NCI-H82 (cell line): ENCODE measurements at places on chromosomes 16 and 17.

- DNase-seq, result peak; percentile 84
Measured at GRCh38 chr17:58577696-58578095, 63.3 kb upstream of the MTMR4 start.

- DNase-seq, result no peak
Measured at GRCh38 chr17:43412166-43412565, 13.4 kb downstream of the ARL4D start.

- DNase-seq, result no peak
Measured at GRCh38 chr16:46817961-46818360, 13.0 kb downstream of the C16orf87 start.

- DNase-seq, result no peak
Measured at GRCh38 chr17:29514792-29515191, 52.0 kb downstream of the ABHD15 start.

GRCh38 chr17:44768505-44769142 lies 9.8 kb downstream of the ADAM11 start:
- DNase-seq, result no peak

- DNase-seq, result no peak
Measured at GRCh38 chr16:931626-932500, 38.9 kb downstream of the LMF1 start.

GRCh38 chr17:79997011-79997660 lies 38.5 kb downstream of the TBC1D16 start:
- no peak for DNase-seq

DNA sequence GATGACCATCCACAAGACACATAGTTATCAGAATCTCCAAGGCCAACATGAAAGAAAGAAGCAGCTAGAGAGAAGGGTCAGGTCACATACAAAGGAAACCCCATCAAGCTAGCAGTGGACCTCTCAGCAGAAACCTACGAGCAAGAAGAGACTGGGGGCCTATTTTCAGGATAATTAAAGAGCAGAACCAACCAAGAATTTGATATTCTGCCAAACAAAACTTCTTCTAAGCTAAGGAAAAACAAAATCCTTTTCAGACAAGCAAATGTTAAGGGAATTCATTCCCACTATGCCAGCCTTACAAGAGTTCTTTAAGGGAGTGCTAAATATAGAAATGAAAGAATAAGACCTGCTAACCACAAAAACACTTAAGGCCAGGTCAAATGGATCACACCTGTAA lies 47.8 kb downstream of the ITFG1 start:
- no peak for DNase-seq

- no peak for DNase-seq
Measured at GRCh38 chr16:11280616-11281522, at the start of gene PRM1. PRM1 (minus strand) TSS chr16:11281330; CDS start chr16:11281238, 92 bp downstream.

DNA sequence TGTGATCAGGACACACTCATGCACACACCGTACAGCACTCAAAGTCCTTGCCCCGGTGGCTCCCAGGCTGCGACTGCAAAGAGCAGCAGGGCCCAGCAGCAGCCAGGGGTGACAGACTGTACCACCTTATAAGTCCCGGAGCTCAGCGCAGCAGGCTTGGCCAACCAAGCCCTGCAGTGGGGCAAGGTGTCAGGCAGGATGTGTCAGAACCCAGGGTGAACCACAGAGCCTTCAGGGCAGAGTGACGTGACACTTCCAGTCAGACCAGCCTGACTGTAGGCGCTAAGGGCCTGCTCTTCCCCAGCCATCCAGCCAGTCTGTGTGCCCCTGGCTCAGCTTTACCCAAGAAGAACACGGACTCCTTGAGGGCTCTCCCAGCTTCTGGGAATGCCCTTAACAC lies 204.1 kb downstream of the COPRS start:
- DNase-seq, result no peak

DNA sequence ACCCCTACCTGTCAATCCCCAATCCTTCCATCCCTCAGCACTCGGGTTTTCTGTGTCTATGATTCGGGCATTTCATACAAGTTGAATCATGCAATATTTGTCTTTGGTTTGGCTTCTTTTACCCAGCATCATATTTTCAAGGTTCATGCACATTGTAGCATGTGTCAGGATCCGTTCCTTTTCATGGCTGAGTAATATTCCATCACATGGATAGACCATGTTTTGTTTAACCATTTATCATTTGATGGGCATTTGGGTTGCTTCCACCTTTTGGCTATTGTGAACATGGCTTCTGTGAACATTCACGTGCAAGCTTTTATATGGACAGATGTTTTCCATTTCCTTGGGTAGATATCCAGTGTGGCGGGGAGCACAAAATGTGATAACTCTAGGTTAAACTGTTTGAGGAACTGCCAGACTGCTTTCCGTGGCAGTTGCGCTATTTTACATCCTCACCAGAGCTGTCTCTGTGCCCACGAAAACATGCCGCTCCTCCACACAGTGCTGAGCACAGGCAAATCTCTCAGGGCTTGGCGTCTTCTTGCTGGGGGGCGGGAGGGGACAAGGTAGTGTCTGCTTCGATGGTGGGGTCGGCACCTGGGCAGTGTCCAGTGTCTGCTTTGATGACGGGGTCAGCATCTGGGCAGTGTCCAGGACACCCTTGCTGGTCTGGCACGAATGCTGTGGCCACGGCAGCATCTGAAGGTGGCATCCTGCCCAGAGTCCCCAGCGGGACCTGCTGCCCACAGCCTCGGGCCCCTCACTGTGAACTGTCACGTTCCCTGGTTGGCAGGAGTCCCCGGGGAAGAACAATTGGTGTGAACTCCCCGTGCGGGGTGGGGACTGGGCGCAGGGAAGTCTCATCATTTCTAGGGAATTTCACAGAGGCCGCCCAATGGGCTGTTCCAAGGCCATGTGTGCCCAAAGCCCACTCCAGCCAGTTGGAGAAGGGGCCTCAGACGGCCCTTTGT lies 32.4 kb upstream of the JPH3 start:
- no peak for DNase-seq

GRCh38 chr17:41486809-41487530 lies 2.7 kb downstream of the KRT36 start:
- DNase-seq, result peak; percentile 37

DNA sequence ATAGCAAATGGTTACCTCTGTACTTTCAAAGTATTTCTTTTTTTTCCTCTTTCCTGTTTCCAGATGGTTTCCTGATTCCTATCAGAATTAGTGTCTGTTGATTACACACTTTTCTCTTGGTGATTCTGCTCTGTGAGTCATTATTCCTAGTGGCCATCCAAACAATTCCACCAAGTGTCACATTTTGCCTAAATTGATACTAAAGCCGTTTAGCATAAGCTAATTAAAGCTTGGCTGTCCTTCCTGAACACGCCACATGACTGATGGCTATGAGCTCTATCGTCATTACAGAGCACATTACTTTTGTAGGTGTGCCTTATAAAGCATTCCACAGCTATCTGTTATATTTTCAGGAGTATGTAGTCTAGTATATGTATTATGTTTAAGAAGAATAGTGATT lies 671.2 kb downstream of the CDH8 start:
- peak; percentile 87 for DNase-seq

DNA sequence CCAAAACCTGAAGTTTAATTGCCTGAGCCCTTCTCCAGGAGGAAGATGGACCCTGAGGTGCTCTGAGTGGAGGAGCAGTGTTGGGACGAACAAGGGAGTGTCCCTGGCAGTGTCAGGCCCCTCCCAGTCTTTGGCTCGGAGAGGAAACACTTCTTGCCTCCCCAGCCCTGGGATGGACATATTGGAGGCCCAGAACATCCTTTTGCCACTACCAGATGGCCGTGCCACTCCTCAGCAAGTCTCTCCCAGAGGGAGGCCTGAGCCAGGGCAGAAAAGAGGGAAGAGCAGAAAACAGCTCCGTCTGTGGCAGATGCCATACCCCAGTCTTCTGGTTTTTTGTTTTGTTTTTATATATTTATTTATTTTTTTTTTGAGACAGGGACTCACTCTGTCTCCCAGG lies 91.5 kb upstream of the CRHR1 start:
- DNase-seq, result no peak

DNA sequence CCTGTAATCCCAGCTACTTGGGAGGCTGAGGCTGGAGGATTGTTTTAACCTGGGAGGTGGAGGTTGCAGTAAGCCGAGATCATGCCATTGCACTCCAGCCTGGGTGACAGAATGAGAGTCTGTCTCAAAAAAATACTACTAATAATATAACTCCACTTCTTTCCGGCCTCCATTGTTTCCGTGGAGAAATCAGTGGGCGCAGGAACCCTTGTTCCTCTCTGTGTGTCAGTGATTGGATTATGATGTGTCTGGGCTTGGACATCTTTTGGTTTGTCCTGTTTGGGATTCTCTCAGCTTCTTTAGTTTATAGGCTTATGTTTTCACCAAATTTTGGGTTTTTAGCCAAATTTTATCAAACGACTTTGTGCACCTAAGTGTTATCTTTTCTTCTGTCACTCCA lies 36.8 kb downstream of the ACSF3 start:
- no peak for DNase-seq

DNA sequence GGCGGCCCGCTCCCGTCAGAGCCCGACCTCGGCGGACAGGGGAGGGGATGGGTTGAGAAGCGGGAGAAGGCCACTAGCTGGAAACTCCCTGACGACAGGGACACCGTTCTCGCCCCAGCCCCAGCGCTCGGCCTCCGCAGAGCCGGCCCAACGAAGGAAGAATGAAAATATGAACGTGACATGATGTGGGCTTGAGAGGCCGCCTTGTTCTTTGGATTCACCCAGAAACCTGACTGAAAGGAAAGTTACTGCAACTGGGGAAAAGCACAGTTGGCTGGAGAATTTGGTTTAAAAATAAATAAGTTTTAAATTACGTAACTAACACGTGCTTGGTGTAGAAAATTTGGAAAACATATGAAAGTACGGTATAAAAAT lies 21.1 kb downstream of the NPTX1 start:
- no peak for DNase-seq

DNA sequence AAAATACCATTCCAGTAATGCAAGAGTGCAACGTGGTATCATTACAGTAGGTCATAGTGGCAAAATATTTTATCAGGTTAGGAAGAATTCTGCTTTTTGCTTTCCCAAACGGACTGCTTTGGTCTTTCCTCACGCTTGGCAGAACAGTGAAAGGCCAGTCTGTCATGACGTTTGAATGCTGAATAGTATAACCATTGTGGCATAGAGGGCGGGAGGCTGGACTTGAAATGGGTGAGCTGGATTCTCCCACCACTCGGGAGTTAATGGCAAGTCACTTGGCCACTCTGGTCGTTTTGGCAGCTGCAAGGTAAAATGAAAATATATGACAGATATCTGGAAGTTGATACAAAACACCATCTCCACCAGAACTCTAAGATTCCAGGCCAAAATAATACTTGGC lies 391.2 kb downstream of the MAF start:
- no peak for DNase-seq

- DNase-seq, result no peak
Measured at GRCh38 chr17:2002767-2003329, 22.3 kb downstream of the RTN4RL1 start.

DNA sequence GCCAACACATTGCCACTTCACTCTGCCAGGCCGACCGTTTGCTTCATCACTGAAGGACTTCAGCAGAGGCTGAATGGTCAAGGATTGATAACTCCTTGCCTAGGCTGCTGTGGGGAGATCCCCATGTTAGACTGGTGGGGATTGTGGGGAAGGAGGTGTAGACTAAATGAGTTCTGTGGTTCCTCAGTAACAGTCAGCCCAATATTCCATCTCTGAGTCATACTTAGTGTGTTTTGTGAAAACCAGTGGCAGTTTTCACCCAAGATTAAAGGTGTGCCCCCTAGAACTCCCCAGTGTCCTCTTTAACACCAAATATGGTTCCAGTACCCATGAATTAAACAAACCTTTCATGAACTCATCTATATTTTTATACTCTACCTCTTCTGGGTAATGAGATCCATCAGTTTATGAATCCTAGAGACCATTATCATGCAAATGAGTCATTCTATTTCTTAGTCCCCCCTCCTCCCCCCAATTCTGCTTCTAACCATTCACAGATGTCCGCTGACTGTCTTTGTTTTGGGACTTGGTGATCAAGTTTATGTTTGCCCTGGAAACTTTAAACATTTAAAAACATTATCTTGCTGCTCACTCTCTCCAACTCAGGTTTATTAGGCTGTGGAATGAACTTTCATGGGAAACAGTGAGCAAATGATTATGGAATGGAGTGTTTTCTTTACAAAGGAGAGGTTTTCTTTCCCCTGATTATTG lies 66.8 kb upstream of the GAS7 start:
- DNase-seq, result no peak

DNA sequence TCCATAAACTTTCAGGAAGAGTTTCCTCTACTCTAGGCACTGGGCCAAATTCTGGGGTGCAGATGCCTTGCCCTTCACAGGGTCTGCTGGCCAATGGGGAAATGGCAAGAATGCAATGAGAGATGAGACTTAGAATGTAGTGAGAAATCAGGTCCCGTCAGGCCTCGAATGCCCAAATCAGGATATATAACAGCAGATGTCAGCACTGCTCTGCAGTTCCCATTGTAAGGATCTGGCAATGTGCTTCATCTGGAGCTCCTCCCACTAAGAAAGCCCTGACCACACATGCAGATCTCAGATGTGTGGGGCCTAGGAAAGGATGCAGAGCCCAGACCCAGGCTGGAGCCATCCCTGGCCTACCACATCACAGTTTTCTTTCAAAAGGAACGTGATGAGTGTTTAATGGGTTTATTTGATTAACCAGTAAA lies 13.9 kb upstream of the LPCAT2 start:
- DNase-seq, result peak; percentile 53

DNA sequence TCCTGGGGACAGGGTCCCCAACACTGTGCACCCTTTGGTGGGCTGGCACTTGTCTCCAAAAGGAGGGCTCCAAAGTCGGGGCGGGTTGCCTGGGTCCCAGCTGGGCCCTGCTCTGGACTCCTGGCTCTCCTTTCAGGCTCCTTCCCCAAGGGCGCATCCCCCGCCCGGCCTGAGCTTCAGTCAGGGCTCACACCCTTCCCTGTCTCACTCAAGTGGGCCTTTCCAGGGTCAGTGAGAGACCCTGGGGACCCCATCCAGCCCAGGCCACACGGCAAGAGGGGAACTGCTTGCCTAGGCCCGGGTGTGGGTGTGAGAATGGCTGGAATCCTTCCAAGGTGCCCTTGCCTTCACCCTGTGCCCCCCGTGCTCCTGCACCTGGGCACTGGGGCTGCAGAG lies 41.8 kb upstream of the SLC38A10 start:
- DNase-seq, result no peak

GRCh38 chr17:11608396-11608795 lies 10.1 kb downstream of the DNAH9 start:
- no peak for DNase-seq

DNA sequence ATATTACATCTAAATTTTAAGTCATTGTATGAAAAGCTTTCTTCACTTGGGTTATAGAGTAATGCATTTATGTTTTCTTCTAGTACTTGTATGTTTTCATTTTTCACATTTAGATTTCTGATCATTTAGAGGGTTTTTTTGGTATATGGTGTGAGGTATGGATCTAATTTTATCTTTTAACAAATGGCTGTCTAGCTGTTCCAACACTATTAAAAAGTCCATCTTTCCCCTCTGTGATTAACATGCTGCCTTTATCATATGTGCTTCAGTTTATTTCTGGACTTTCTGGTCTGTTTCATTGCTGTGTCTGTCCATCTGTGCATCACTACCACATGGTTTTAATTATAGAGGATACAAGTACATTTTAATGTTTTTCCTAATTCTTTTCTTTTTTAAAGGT lies 163.8 kb downstream of the MYO1D start:
- DNase-seq, result no peak

GRCh38 chr17:77565166-77565565 lies 393.3 kb upstream of the TNRC6C start:
- no peak for DNase-seq
